ENCODE measurements at places on chromosomes 6 and 20.

DNA sequence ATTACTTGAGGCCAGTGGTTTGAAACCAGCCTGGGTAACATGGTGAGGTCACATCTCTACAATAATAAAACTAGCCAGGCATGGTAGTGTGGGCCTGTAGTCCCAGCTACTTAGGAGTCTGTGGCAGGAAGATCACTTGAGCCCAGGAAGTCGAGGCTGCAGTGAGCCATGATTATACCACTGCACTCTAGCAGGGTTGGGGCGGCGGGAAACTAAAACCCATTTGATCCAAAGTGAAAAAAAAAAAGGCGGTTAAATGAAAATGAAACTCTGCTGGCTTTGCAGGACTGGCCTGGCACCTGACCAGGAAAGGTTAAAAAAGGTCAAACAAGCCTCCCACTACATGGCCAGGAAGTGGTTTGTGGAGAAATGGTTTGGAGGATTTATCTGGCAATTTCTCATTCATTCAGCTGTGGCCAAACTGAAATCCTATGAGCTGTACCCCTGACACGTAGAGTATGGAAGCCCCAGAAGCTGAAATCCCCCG, 36.6 kb downstream of the MTRES1 start:
- no peak for DNase-seq

- no peak for DNase-seq
Observed at GRCh38 chr6:89977808-89978748, 83.8 kb downstream of the GJA10 start.

DNA sequence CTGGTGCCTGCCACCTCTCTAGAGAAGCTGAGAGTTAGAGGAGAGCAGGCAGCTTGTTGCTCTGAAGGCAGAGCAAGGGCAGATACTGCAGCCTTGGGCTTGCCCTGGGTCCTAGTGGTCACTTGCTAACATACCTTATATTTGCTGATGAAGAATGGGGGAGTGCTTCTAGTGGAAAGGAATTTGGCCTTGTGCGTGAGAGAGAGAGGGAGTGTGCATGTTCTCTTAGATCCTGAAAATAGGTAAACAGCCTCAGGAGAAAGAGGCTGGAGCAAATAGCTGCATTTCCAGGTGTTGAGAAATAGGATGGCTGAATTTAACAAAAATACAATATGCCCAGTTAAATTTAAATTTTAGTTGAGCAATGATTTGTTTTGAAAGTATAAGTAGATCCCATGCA, 724.5 kb upstream of the FLRT3 start:
- no peak for DNase-seq

DNA sequence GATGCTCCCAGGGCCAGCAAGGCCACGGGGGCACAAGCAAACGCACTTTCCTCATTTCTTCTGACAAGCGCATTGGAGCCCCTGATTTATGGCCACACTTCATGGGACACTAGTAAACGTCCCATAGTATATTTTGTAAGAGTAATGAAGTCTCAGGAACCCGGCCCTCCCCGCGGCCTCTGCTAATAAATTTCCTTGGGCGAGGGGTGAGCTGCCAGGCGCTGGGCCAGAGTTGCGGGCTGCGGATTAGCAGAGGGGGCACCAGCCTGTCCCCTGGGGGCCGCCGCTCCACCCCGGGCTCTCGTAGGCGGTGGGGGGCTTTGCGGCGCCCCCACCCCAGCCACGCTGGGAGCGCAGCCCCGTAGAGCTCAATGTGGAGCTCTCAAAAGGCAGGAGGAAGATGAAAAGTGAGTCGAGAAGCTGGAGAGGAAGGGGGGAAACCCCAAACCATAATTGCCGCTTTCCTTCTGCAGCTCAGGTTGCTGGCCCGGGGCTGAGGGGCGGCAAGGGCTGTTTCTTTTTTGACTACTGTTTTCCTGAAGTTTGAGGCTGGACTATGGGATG, 173.6 kb downstream of the CDC5L start:
- DNase-seq, result no peak

- DNase-seq, result no peak
Observed at GRCh38 chr20:57743450-57744095, 33.8 kb upstream of the PMEPA1 start.

- no peak for DNase-seq
Observed at GRCh38 chr6:151609146-151609902, 115.5 kb downstream of the CCDC170 start.

- DNase-seq, result no peak
Observed at GRCh38 chr6:142893088-142893487, 51.9 kb downstream of the HIVEP2 start.

DNA sequence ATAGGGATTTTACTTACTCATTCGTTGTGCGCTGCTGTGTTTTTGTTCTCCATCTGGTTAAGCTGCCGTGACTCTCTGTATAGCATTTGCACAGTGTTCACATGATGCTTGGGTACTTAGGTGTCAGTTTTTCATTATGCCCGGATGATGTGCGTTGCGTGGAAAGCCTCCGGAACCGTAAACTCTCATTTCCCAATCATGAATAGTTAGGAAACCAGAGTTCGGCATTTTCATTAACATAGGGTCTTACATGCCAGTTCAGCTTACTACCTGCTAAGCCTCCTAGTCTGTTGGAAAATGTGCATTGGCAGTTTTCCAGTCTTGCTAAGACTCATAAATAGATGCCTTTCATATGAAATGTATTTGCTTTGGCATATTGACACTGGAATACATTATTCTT, 483.4 kb upstream of the FLRT3 start:
- no peak for DNase-seq

DNA sequence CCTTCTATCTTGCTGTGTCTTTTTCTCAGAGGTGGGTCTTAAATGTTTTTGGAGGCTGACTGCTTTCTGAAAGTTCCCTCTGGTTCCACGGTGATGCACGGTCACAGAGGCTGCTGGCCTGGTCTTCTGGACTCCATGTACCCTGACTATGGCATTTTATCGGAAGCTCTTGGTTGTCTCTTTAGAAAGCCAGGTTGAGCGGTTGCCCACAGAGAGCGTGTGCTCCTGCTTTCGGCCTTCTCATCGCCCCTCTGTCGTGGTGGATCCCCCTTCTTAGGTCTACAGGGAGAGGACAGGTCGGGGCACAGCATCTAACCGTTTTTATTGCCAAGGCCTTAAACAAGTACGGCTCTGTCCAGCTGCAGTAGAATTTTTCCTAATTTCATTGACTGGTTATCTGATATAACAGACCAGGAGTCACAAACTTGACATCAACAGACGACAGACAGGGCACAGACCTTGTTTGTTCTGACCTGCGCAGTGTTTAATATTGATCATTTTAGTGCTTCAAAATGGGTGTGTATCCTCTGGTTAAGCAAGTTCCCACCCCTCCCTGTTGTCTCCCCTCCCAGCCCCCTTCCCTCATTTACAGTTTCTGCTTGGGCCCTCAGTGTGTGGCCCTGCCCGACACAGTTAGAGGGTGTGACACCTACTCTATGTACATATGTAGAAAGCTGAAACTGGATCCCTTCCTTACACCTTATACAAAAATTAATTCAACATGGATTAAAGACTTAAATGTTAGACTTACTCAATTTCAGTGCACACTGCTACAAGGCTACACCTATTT, 24.7 kb downstream of the SYTL3 start:
- no peak for DNase-seq

GRCh38 chr6:299104-299980, 7.1 kb downstream of the DUSP22 start:
- DNase-seq, result no peak

- no peak for DNase-seq
Observed at GRCh38 chr20:56348746-56349145, 10.0 kb upstream of the FAM210B start.

DNA sequence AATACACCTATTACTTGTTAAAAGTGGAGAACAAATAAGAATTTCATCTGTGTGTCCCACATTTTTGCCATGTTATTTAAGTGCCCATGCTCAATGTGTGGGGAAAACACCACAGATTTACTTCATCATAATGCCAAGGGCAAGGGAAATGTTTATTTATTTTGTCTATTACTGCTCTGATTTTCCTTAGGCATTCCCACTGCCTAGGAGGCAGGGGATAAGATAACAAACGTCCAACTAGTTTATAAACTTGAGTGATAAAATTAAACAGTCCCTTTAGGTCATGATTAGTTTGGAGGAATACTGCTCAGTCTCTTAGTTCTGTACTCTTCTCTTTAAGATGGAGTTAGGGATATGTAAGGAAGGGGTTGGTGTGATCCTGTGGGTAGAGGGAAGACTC, 598.4 kb upstream of the MARCKS start:
- DNase-seq, result no peak

DNA sequence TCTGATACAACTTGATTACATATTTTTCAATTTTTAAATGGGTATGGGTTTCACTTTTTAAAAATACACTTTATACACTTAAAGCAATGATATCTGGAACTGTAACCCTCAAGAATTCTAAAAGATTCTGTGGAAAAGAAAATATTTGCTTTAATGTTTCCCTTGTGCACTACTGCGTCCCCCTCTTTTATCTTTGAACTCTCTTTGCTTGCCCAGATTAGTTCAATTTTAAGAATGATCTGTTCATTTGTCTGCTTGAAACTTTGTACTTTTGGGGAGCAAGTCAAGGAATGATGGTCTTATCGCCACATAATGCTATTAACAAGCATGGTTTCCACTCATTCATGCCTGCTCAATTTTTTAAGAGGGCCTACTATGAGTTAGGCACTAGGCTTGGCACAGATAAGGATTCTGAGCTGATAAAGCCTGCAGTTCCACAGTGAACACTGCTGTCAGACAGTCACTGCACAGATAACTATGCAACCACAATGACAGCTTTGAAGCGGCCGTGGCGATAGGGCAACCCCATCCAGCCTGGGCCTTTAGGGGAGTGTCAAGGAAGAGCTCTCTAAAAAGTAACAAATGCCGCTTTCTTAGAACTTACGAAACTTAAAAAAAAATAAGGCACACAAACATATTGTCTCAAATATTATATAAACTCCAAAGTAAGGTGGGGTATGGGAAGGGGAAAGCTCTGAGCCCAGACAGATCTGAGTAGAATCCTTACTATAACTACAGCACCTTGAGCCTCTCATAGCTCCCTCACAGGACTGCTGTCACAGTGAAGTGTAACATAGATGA, 29.7 kb downstream of the FYN start:
- DNase-seq, result peak; percentile 62

DNA sequence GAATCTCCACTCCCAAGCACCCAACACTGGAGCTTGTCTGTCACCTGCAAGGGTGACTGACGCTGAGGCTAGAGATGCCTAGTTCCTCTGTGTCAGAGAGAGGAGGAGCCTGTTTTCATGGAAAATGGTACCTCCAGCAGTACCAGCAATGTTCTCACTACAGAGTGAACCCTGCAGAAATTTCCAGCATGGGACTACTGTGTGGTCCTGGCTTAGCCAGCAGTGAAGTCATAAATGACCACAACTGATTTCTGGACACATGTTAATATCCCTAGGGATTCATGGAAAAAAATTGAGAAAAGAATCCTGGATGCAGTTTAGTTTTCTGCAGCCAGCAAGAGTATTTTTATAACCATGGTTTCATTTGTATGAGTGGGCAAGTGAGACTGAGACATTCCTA, 468.1 kb downstream of the CD83 start:
- no peak for DNase-seq

GRCh38 chr6:88045521-88046136, 2.0 kb upstream of the SPACA1 start:
- DNase-seq, result no peak

GRCh38 chr6:149452037-149452939, 32.5 kb downstream of the ZC3H12D start:
- DNase-seq, result no peak

GRCh38 chr20:10376270-10377075, 57.5 kb downstream of the MKKS start:
- DNase-seq, result no peak

DNA sequence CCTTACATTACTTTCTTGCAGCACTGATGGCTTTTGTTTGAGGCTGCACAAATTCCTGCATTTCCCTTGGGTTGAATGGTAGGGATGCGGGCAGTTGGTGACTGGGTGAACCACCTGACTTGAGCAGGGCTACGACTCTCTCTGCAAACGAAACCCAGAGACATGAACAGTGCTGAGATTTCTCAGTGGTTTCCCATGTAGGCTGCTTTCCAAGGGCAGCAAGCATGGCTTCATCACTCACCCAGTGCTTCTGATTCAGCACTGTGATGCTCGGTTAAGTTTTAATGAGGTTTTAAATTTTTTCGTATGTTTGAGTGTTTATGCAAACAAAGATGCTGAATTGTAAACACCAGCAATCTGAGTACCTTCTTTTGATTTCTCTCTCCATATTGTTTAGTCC, 127.2 kb downstream of the MTHFD1L start:
- no peak for DNase-seq

- DNase-seq, result no peak
Observed at GRCh38 chr6:1612974-1613306, 3.2 kb downstream of the FOXC1 start.

DNA sequence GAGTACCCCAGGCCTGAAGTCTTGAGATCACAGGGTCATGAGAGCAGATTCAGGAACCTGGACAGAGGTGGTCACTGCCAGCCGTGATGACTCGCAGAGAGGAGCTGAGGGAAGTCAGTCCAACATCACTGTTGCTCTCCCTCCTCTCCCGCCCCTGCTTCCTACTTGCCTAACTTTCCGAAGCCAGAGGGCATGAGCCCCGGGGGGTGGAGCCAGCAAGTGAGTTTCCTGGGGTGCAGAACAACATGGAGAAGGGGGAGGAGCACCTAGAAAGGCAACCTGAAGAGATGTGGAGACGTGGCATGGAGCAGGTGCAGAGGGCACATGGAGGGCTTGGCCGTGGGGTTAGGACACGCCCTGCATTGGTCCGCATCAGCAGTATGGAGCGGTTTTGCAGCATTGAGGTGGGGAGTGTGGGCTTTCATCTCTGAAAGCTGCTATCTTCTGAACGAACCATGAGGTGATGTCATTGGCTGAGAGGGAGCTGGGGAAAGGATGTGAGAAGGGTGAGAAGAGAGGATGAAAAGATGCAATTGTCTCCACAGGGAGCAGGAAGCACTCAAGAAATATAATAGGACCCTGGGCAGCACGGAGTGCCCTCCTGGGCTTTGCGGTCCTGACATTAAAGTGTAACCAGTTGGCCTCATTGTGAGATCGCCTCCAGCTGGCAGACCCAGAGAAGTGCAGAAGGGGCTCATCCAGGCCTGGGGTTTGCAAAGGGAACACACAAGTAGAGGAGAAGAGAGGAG, 25.0 kb downstream of the GDAP1L1 start:
- DNase-seq, result no peak

DNA sequence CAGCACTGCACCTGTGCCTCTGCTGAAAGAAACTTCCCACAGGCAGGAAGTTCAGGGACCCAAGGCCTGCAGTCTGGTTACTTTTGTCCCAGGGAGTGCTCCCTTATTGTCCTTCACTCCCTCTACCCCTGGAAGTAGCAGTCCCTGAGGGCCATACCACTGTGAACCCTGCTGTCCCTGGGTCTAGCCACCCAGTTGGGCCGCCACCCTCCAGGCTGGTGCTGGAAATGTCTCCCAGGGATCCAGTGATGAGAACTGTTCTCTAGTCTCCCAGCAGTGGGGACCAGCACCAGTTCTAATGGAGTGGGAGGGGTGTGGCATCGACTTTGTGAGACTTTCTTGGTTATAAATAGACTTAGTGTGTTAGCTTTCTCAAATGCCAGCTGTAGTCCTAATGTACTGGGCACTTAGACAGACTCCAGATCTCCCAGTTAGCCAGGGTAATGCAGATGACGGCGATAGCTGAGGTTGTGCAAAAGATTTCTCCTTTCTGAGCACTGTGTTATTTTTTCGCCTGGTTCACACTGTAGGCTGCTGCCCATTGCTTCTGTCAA, 462.5 kb downstream of the CDH26 start:
- DNase-seq, result no peak

GRCh38 chr6:151443911-151444621, 7.9 kb downstream of the RMND1 start:
- no peak for DNase-seq

Measured in activated CD8-positive, alpha-beta memory T cell treated with anti-CD3 and anti-CD28 coated beads, Interleukin-2, amount 50 U/mL, for 4 hours (primary cell).